ENCODE measurements at places on chromosomes 2 and 18. TPM values are rescaled to one million over a fixed set of nuclear protein-coding genes. Genes with fewer than 3 reads are reported as not detected.

DNA sequence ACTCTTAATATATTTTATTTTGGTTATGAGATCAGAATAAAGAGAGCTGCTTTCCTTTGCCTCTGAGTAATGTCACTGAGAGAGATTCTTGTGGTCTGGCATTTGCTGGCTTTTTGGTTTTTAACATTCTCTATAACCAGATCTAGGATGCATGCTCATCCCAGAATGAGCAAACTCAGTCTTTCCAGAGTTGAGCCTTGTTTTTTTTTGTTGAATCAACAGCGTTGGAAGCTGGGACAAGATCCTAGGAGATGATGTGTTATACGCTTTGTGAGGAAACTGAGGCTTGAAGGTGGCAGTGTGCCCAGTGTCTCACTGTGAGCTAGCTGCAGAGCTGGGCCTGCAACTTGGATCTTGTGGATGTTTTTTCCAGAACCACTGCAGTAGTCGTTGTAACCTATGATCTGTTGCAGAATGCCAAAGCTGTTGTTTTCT lies 19.5 kb downstream of the MYO1B start:
- no peak for DNase-seq

GRCh38 chr2:58851598-58851997 lies 610.5 kb upstream of the FANCL start:
- no peak for DNase-seq

DNA sequence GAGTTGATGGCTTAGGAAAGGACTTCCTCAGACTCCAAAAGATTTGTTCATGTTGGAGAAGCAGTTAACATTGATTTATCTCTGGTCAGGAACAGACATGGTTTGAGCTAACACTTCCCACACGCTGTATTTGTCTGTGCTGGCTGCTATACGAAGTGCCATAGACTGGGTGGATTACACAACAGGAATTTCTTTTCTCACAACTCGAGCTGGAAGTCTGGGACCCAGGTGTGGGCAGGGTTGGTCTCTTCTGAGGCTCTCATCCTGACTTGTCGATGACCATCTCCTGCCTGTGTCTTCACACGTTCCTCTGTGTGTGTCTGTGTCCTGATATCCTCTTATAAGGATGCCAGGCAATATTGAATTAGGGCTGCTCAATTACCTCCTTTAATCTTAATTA lies 163.4 kb upstream of the BCL2L11 start:
- no peak for DNase-seq

DNA sequence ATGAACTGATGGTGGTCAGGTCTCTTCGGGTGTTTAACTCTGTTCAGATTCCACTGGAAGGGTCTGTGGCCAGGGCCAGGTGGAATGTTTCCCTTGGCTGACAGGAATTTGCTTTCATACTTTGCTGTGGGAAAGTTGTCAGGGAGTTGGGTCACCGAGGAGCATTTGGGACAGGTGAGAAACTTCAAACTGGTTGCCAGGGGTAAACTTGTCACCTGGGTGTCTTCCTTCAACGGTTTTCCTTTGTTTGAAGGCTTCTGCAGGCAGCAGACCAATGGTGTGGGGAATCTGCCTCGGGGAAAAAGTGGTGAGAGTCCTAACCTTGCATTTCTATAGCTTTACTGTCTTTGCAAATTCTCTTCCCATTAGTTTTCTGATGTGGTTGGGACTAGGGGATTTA lies 92.2 kb downstream of the TGFA start:
- no peak for DNase-seq

DNA sequence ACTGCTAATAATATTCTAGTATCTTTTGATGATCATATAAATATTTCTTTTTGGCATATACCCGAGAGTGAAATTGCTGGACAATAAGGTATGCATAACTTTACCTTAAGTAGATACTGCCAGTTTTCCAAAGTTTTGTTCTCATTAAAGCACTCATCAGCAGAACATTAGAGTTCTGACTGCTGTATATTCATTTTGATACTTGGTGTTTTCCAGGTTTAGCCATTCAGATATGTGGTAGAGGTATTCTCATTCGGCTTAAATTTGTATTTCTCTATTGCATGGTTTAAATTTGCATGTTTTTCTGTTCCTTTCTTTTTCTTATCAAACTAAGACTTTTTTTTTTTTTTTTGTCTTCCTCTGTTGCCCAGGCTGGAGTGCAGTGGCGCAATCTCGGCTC lies 18.2 kb downstream of the CYBRD1 start:
- no peak for DNase-seq

GRCh38 chr2:8442833-8443486 lies 238.9 kb upstream of the ID2 start:
- DNase-seq, result no peak

DNA sequence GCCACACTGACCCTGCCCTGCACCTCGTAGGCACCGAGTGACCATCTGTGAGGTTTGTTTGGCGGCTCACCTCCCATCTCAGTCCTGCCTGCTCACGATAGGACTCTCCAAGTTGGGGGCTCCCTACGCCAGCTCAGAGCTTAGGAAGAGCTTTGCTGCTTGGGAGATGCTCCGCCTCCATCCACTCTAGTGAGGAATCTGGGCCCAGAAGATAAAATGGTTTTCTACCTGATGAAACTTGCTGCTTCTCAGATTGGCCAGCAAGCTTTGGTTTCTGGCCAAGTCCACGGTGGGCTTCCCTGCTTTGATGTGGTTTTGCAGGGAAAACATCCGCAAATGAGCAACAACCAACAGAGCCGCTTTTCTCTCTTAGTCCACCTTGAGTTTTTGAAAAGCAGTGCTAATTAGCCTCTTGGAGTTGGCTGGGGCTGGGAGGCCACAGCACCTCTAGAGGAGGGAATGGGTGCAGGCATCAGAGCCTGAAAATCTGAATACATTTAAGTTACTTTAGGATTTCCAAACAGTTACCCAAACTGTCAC lies 42.2 kb downstream of the THNSL2 start:
- DNase-seq, result no peak

DNA sequence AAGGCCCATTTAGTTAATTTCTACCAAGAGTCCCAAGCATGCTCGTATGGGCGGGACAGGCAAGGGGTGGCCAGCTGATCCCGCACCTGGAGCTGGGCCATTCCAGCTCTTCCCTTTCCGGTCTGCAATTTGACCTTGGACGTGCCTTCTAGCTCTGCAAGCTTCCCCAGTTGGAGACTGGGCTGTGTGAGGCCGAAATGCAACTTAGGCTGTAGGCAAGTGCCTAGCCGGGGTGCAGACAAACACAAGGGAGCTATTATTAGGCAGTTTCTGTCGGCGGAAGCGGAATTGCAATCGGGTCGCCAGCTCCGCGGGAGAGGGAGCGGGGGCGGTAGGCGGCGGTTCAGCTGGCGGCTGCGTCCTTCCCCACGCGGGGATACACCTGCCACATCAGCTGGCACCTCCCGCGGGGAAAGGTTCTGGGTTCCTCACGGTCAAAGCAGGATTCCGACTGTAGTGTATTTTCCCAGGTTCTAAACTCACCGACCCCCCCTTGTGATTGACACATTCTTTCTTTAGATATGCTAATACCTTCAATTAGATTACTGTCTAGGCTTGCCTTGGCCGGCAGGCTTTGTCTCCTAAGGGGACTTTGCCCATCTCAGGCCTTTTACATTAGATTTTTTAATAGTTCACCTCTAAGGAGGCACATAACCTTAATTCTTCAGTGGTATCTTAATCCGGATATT lies 17.1 kb upstream of the ZNF532 start:
- no peak for DNase-seq

- no peak for DNase-seq
Measured at GRCh38 chr2:204982303-204982702, 437.0 kb downstream of the PARD3B start.

GRCh38 chr2:140893685-140894084 lies 1237.1 kb downstream of the LRP1B start:
- DNase-seq, result no peak

DNA sequence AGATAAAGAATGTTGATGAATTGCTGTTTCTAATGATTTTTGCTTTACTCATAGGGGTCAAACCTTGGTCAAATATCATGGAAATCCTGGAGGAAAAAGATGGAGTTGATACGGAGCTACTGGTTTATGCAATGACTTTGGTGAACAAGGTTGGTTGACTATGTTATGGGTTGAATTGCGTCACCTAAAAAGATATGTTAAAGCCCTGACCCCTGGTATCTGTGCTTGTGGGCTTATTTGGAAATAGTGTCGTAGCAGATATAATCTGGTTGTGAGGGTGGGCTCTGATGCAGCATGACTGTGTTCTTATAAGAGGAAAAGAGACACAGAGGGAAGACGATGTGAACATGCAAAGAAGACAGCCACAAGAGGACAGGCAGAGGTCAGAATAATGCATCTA lies 226.2 kb downstream of the TPGS2 start:
- no peak for DNase-seq

DNA sequence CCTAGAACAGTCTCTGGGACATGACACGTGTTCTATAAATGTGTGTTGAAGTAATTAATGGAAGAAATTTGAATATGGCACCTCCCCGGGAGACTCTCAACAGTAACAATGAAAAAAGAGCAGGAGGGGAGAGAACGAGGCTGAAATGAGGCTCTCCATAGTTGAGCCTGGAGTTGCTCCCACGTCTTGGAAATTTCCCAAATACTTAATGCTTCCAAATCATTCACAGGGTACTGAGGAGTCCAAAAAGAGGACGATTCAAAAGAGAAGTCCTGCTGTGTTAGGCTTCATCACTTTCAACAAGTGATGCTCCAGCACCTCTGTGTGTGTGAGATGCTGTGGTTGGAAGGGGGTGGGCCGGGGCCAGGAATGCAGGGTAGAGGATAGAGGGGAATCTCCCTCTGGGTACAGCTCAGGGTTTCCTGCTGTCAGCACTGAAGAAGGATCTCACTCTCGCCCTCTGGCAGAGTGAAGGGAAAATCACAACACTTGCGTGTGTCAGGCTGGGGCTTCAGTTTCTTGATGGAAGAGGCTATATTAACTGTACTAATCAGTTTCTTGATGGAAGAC lies 18.1 kb upstream of the ZNF407 start:
- no peak for DNase-seq

- peak; percentile 38 for DNase-seq
Measured at GRCh38 chr2:181411105-181411849, 45.9 kb upstream of the ITGA4 start.

DNA sequence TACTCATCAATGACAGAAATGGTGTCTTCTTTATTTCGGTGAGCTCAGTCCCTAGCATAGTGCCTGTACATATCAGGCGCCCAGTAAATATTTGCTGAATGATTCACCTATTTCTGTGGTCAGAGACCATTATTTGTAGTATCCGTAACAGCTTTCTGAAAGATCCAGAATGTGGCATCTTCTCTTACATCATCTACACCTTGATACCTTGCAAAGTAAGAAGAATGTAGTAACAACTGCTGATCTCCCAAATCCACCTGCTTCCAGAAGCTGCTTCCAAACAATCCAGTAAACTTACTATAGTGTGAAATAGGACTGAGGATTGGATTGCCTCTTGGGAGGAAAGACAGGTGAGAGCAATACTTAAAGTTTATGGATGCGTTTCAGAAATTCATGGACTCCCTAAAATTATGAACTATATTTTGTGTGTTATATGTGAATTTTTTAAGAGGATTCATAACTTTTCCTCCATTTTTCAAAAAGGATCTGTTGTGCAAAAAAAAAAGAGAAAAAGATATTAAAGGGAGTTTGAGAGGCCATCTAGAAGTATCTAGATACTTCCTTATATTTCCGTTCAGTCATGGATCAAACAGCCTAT lies 945 bp upstream of the ASXL2 start:
- no peak for DNase-seq

GRCh38 chr2:8570637-8571036 lies 111.2 kb upstream of the ID2 start:
- no peak for DNase-seq

DNA sequence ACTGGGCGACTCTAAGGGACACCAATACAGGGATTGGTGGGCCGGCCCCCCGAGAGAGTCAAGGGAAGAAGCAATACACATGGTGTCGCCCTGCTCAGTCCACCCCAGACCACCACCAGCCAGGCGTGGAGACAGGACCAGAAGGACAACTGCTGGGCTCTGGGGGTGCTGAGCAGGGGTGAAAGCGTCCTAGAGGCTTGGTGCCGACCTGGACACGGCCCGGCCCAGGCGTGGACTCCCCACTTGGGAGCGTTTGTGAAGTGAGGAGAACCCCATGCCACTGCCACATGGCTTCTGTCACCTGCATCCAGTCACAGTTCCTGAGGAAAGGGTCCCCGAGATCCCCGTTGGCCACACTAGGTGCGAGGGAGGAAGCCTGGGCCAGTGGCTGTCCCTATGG lies 35.4 kb upstream of the ITM2C start:
- no peak for DNase-seq

Gene BOLL
- not detected for total RNA-seq

Gene FAM117B
- total RNA-seq, result 16.1 TPM

Gene STK16
- total RNA-seq, result 42.5 TPM

Gene OTOF
- total RNA-seq, result not detected

Gene PSMA8
- not detected for total RNA-seq

Gene RBFA
- 14.9 TPM for total RNA-seq

Gene AQP12A
- total RNA-seq, result 0.92 TPM

Gene C18orf54
- total RNA-seq, result 2.4 TPM

Gene DNAH6
- 1.3 TPM for total RNA-seq

Gene PARD6G
- total RNA-seq, result 2.5 TPM

Gene CIDEA
- total RNA-seq, result 0.34 TPM

Gene TGIF1
- total RNA-seq, result 50.9 TPM

Gene TUBA3E
- total RNA-seq, result not detected
